Mesothelial cell of epicardium (in vitro differentiated cells): ENCODE measurements at places on chromosomes 5 and 9.

DNA sequence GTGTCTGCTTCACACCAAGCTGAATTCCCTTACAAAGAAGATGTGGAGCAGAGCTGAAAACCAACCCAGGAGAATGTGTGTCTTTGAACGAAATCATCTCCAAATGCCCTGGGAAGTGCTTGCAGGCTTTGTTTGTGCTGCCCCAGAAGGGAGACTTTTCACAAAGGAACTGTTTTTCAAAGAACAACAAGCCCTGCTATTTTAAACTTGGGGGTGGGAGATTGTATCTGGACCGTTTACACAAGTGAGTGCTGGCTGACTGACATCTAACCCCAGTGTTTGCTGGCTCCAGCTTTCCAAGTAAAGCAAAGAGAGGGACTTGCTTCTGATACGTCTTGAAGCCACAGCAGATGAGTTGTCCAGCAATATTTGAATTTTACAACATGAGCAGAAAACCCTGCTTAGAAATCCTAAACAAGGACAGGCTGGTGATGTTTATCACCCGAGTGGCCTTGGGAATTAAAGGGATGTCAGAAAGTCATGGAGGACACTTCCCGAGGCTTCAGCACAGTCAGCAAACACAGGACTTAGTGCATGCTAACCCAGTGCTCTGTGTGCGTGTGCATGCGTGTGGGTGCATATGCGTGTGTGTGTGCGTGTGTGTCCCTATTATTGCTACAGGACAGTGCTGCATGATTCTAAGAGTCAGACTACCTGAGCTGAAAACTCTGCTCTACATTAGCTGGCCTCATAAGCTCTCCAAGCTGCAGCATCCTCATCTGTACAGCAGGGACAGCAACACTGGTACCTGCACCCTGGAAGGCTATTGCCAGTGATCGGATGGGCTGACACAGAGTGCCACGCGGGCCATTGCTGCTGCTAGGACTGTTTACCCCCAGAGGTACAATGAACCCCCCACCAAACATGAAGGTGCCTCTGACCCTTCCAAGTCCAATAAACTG is 1.4 kb downstream of the ADAMTS12 start:
- DNase-seq, result no peak

DNA sequence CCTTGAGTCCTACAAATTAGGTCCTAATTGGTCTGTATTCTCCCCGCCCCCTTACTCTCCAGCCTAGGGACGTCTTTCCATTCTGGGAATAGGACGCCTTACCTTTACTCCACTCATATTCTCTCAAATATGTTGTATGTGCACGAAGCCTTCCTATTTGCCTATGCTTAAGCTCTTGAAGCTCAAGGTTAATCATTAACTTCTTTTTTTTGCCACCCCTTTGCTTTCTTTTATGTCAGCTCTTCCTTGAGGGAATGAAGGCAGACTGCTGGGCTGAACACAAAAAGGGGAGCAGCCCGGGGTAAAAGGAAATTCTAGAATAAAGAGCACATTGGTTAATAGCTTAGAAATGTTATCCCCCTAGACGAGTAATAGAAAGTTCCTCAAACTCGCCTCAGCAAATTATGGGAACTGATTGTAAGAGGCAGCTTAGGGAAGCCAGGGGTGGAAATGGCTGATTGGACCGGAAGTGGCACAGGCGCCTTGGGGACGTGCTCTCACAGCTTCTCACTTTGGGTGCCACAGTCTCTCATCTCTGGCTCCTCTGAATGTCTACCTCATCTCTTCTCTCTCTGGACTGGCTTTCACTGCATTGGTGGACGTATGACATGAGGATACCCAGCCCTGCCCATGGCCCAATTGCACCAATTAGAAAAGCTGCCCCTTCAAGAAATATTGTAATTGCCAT is 122.3 kb upstream of the IL12B start:
- DNase-seq, result no peak

DNA sequence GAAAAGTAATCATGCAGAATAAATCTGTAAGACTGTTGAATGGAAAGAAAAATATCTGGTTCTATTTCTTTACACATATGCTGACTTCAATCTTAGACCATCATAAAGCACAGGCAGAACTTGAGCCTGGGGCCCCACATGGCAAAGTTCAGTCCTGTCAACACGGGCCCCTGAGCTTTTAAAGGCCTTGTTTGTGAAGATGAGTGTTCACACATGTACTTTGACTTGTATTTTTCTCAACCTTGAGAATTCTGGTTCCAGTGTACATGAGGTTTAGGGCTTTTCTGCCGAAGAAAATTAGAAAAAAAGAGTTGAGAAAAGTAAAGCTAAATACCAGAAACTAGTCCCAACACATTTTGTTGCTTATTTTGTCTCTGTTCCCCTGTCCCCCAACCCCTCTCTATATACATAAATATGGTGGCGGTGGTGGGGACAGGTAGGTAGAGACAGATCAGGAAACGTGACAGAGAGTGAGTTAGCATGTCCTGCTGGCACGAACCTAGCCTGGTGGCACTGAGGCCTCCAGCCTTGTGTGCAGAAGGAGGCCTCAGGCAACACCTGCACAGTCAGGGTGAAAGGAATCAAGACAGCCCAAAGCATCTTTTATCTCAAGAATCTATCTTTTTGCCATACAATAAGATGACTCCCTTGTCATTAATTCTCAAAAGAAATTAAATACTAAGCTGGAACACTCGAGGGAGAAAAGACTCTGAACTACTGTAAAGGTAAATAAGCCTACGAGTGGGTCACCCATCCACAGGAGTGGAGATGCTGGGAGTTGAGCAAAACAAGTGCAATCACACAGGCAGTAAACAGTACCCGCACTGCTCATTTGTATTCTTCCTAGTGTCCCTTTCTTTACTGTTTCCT is 22.9 kb downstream of the LIFR start:
- no peak for DNase-seq

GRCh38 chr9:96460470-96460869 is 10.5 kb downstream of the HABP4 start:
- DNase-seq, result no peak

DNA sequence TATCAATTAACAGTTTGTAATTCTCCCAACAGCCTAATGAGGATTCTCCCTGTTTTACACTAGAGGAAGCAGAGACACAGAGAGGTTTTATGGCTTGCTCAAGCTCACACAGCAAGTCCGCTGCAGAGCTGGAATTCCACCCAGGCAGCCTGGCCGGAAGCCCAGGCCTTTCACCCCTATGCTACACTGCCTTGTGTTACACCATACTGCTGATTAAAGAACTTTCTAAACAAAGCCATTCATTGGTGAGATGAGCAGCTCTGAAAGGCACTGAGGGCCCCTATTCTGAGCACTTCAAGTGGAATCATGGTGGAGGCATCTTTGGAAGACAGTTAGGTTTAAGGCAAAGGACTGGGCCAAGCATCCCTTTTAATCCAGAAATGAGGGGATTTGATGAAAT is 14.7 kb upstream of the LARP1 start:
- DNase-seq, result no peak

DNA sequence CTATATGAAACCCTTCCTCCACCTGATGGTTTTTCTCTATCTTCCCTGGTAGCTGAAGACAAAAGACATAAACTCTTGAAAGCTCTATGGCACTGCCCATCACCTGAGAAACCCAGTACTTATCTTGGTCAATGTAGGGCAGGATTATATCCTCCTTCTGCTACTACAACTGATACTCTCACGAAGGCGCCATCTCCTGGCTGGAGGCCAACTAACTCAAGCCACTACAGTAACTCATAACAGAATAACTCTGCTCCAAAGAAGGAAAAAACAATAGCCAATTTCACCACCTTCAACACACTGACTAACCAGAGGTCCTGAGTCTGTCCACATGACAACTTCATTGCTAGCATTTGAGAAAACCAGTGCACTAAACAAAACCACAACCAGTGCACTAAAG is 409.2 kb downstream of the CETN3 start:
- DNase-seq, result no peak

DNA sequence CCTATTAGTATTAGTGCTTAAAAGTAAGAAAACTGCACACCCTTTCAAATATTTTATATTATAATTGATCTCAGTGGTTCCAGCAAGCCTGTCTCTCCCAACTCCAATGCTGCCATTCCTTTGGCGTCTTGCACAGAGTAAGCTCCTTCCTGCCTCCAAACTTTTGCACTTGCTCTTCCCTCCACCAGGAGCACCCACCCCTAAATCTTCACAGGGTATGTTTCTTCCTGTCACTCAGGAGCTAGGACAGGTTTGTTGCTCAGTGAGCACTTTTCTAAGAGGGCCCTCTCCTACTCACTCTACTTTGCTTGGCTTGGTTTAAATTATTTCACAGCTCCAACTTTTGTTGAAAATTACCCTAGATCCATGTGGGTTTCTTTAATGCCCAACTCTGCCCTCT is 189.1 kb upstream of the ADRA1B start:
- DNase-seq, result no peak

DNA sequence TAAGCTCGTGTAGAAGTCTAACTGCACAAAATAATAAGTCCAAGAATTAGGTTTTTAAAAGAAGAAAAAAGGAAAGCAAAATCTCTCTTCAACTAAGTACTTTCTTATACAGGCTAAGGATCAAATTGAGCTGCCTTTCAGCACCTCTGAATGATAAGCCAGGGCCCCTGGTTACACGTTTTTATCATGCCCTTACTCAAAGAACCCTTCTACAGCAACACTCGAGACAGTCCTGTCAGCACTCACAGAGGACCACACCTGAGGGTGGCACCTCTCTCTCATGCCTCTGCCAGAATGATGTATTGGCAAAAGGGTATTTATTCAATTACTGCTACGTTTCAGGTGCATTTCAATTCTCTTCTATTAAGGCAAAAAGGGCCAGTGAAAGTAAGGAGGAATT is 150.5 kb downstream of the BNC2 start:
- DNase-seq, result no peak

GRCh38 chr5:58582019-58582802 is 664 bp upstream of the RAB3C start:
- DNase-seq, result no peak

GRCh38 chr9:133238272-133238850 is 29.3 kb upstream of the OBP2B start:
- peak; percentile 79 for DNase-seq

DNA sequence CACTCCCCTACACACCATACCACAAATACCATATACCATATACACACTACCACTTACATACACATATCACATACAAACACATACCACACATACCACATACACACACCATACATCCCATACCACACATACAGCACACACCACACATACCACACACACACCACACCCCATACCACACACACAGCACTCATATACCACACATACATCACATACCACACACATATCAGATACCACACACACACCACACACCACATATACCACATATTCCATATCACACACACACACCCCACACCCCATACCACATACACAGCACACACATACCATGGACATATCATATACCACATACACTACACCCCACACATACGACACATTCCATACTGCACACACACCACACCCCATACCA is 276.6 kb downstream of the GADD45G start:
- DNase-seq, result no peak

DNA sequence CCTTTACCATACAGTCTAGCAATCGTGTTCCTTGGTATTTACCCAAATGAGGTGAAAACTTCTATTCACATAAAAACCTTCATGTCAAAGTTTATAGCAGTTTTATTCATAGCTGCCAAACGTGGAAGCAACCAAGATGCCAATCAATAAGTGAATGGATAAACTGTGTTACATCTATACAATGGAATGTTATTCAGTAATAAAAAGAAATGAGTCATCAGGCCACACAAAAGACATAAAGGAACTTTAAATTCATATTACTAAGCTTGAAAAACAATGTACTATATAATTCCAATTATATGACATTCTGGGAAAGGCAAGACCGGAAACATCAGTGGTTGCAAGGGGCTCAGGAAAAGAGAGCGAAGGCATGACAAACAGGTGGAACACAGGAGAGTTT is 679.9 kb downstream of the ISL1 start:
- DNase-seq, result no peak

DNA sequence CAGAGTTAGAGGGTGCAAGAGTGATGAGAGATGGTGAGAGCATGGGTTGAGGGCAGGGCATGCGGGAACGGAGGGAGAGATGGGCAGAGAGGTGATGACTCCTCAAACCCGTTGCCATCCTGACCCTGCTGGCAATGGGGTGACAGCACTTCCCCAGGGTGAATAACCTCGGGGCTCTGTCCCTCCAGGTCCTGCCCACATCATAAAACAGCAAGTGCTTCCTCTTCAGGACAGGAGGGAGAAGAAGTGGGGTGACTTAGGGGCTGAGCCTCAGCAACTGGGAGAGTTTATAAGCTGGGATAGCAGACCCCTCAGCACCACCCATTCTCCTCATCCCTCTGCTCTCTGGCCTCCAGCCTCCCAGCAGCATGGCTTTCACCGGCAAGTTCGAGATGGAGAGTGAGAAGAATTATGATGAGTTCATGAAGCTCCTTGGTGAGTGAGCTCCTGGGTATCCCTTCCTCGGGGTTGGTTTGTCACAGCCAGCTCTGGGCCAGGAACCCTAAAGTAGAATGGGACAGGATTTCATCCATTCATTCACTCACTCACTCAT is at the start of gene FABP6:
TSS of gene FABP6 (plus strand) at position 317 of the 553 bp plus-strand sequence. CDS start at position 369, 52 bp downstream.
- no peak for DNase-seq

- no peak for DNase-seq
Measured at GRCh38 chr5:31231177-31231838, 37.8 kb downstream of the CDH6 start.

GRCh38 chr5:166991601-166992000 is 1299.8 kb upstream of the WWC1 start:
- no peak for DNase-seq

DNA sequence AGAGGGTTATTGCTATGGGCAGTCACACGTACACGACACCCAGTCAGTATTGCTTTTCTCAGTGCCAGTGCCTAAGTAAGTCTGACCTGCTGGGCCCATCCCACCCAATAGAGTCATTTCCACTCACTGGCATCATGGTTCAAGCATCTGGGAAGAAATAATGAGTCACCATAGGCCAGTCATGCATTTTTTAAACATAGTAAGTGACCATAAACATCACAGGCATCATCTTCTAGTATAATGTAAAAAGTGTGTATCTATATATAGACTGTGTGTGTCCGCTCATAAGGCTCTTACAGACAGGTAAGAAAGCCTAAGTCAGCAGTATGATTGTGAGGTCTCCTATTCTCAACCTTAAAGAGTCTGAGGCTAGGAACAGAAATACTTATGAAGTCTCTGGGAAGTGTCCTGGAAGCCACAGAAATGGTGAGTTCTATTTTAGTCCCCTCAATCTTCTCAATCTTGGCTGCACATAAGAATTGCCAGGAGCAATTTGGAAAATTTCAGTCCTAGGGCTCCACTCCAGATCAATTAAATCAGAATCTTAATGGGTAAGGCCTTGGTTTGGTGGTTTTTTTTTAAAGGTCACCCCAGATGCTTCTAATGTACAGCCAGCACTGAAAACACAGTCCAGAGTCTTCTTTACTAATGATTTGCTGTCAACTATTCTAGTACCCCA is 65.2 kb downstream of the ZNF366 start:
- DNase-seq, result no peak
